ENCODE measurements at places on chromosomes 12 and 14.

DNA sequence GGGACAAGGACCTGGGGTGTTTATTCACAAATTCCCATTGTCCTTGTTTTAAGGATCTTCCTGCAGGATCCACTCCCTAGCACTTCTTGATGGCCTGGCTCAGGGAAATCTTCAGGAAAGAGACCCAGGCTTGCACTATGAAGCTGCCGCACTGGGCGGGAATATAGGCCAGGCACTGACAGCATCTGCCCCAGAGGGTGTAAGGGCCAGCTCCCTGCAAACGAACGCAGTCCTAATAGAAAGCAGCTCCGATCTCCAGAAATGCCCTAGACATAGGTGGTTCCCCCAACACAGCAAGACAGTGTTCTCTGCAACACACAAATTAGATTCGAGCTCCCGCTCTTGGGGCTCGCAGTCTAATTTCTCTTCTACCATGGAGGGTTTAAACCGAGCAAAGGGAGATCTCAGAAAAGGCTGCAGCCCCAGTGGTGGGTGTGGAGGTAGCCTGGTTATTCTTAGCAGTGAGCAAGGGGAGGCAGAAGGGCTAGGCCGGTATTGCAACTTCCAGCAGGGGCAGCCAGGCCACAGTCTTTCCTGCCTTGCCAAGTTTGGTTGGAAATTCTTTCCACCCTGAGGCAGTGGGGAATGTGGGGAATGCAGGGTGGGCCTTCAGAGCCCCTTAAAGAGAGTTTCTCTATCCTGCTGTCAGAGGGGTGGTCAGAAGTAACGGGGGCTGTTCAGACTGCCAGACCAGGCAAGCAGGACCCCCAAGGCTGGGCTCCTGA is 16.1 kb upstream of the WSCD2 start:
- DNase-seq = no peak

GRCh38 chr14:39267608-39268005 is 33.9 kb downstream of the MIA2 start:
- peak; percentile 19 for DNase-seq

DNA sequence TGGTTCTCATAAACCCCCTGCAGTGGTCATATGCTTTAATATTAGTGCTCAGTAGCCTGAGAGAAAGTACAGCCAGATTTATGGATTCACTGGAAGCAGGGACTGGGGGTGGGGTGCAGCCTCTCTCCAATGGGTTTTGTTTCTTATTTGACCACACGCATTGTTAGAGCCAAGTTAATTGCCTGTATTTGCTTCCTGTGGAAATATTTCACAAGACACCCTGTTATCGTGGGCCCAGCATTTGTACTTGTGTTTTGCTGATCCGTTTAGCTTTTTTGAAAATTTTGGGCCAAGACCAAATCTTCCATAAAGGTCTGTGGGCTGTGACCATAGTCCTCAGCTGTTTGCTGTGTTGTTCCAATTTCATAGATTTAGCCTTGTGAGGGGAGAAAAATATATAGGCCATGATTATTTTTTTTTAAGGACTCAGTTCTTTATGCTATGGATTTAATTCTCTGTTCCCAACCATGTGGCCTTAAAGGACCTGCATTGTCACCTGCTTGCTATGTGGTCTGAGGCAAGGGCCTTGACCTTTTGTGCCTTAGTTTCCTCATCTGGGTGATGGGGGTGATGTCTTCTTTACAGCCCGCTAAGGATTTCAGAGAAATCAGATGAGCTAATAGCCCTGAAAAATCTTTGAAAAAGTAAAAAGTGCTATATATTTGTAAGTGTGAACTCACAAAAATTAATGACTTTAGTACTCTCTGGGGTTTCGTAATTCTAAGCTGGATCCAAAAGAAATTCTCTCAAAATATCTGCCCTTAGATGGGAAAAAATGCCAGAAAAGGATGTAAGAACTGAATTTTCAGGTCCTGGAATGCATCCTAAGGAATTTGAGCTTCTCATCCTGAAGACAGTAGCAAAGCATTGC is 370.2 kb downstream of the DPF3 start:
- no peak for DNase-seq

GRCh38 chr12:115336506-115336905 is 652.5 kb upstream of the TBX3 start:
- no peak for DNase-seq

- DNase-seq = peak; percentile 30
Observed at GRCh38 chr12:39103552-39104165, 198.3 kb upstream of the CPNE8 start.

DNA sequence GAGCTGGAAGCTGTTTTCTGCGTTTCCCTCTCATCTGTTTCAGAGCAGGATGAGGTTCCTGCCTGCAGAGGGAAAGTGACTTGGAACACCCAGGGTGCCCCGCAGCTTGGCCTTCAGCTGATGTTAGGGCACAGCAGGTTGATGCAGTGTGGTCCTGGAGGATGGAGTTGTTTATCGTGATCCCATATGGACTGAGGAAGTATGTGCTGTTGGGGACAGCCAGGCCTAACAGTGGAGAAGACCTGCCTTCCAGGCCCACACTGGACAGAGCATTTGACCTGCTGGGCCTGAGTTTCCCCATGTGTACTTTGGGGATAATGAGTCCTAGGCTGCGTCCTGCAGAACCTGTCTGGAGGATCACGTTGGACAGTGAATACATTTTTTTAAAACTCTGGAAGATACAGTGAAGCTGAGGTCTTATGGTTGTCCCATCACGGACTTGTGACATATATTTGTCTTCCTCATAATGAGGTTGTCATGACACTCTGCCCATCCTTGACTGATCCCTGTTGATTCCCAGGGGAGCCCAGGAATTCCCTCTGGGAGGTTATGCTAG is 12.8 kb downstream of the SERPINA1 start:
- DNase-seq = no peak

DNA sequence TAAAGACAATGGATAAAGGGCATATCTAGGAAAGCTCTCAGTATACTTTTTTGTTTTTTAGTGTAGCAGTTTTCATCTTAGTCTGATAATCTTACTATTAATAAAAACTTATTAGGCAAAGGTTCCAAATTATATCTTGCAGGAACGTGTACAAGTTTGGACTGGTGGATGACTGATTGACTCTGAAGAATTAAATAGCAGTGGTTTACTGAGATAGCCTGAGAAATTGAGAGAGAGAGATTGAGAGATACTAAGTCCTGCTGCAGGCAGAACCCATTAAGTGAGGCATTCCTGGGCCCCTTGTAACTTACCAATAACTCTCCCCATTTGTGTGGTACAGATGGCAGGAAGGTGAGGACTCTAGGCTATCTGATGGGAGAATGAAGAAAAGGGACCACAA is 80.2 kb upstream of the SLC38A2 start:
- no peak for DNase-seq

DNA sequence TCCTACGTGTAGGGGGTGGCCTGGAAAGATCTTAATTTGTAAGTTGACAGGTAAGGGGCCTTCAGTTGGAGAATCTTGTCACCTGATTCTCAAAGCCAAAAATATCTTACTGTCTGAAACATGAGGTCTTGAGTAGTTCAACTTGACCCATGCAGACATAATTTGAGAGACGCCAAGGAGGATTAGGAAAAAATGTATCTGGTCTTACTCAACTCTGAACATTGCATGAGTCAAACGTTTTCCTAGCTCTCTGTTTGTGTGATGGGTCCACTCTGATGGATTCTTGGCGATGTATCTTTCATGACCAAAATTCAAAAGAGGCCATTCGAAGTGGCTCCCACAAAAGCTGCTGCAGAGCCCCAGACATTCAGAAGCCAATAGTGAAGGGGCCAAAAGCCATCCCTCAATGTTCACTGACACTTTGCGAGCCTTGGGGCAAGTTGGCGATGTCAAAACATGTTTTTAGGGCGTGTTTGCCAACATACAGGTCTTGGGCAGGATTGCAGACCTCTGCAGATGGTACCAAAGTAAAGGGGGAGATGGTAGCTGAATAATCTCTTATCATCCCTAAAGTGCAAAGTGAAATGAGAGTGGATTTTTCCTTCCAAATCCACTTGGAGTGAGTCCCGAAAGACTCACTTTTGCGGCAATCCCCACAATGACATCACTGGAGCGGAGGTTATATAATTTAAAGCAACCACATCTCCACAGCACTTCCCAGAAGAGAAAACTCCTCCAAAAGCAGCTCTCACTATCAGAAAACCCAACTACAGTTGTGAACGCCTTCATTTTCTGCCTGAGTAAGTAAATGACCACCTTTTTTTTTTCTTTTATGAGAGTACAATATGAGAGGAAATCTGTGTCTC is at the start of gene BDKRB1:
Gene BDKRB1, plus strand, starts transcription at position 710 of the 866 bp plus-strand sequence. CDS start 7,473 bp downstream, outside the sequence.
- DNase-seq = no peak

All from germinal center (tissue), 1 donor.